ENCODE measurements at places on chromosomes 2 and 18.

DNA sequence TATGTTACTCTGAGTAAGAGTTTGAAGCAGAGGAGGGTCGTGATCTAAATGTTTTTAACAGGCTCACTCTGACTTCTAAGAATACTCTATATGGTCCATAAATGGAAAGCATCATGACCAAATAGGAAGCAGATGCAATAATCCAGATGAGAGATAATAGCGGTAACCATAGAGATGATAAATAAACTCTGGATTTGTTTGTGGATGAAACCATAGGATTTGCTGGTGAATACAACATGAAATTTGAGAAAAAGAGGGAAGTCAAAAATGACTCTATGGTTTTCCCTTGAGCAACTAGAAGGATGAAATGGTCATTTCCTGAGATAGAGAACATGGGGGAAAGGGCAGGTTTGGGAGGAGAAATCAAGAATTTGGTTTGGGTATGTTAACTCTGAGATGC is 3.9 kb downstream of the HEATR5B start:
- DNase-seq = no peak

GRCh38 chr2:23249348-23249747 is 135.6 kb upstream of the KLHL29 start:
- DNase-seq = no peak

DNA sequence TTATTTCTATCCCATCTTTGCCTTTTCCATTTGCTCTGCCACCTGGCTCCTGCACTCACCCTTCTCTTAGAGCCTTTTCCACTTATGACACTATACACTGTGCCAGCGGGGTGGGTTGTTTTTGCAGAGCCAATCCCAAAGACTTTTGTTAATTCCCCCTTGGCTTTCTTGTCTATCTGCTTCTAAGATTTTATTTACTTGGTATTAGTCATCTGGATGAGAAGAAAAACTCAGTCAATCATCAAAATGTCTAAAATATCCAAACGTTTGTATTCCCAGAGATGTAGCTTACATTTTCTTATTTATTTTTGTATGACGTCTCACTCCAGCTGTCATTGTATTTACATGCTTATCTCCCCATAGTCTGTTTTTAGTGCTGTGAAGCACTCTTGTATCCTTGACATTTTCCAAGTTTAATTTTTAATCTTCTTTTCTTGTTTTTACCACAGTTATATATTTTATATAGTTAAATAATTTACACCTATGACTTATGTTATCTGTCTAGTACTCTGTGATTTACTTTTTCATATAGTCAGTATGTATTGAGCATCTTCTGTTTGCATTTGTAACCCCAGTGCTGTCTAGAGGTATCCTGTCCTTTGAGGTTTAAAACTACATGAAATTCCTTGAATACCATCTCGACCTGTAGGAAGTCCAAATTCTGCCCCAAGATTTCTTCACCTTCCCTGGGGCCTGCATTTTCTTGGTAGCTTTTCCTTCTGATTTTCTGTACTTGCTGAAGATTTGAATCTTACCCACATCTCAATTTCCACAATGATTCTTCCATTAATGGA is 55.1 kb downstream of the COL4A3 start:
- DNase-seq = no peak

- peak; percentile 2 for DNase-seq
Measured at GRCh38 chr2:226079671-226080181, 680.2 kb downstream of the NYAP2 start.

DNA sequence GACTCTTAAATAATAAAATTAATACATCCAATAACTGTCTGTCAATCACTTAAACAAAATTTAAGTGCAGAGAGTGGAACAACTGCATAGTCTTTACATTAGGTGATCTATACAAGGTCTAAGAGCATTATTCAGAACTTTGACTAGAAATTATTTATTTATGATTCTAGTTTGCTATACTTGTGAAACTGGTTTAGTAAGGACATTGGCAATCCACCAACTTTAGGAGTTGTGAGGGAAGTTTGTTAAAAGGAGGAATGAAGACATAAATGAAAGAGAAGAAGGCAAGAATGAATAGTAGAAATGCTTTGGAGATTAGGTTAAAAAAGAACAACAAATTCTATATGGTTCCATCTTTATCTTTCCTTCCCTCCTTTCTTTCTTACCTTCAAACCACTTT is 217.5 kb downstream of the GPD2 start:
- no peak for DNase-seq

DNA sequence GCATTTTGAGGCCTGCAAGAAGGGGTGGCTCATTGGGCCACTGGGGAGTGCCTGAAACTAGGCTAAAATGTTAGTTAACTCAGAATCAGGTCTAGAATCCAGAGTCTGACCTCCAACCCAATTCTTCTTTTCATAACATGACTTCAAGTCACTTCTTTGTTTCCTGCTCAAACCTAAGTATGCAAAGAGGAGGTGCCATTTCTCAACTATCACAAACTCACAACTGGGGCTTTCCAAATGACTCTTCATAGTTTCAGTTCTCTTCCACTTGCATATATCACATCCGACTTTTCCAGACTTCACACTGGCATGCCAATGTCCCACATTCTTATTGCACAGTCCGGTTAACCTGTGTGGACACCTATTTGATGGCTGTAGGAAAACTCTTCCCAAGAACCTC is 211.6 kb downstream of the TCF4 start:
- DNase-seq = no peak

DNA sequence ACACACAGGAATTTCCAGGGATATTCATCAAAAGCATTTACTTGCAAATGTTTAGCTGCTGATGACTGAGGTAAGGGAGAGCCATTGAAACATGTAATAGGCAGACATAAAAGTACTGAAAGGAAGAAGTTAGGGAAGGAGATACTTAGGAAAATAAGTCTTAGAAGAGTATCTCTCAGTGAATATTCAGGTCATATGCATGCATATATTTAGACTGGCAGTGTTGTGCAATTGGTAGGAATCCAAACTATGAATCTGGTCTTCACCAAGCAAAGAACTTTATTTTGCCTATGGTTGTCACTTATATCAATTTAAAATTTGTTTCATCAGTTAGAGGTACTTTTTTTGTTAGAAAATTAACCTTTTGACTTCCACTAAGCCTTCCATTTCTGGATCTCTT is 1490.7 kb downstream of the SUCLG1 start:
- DNase-seq = no peak

- DNase-seq = no peak
Measured at GRCh38 chr18:5747678-5748077, 147.6 kb downstream of the TMEM200C start.

DNA sequence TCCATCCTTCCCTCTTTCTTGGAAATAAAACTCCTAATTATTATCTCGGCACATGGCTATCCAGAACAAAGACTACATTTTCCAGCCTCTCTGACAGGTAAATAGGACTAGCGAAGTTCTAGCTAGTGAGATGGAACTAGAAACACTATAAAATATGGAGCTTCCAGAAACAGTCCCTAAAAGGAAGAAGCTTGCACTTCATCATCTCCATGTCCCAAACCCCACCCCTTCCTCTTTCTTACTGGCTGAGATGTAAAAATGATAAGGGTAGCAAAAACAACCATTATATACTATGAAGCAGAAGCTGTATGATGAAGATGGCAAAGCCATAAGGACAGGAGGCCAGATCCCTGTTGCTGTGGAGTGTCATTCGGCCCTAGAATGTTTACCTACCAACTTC is 11.7 kb upstream of the ACTR2 start:
- DNase-seq = no peak

- no peak for DNase-seq
Measured at GRCh38 chr2:217398860-217399259, 539.0 kb upstream of the TNP1 start.

GRCh38 chr2:225725726-225726125 is 326.2 kb downstream of the NYAP2 start:
- DNase-seq = no peak

- DNase-seq = no peak
Measured at GRCh38 chr2:84515788-84516187, 510 bp upstream of the DNAH6 start.

GRCh38 chr2:240651185-240651584 is 25.9 kb downstream of the GPR35 start:
- DNase-seq = no peak

- no peak for DNase-seq
Measured at GRCh38 chr18:13443552-13443951, 225.0 kb downstream of the LDLRAD4 start.

GRCh38 chr18:12741351-12741750 is 38.5 kb downstream of the PSMG2 start:
- no peak for DNase-seq

GRCh38 chr2:219230059-219230540 is 494 bp downstream of the ANKZF1 start:
- peak; percentile 68 for DNase-seq

DNA sequence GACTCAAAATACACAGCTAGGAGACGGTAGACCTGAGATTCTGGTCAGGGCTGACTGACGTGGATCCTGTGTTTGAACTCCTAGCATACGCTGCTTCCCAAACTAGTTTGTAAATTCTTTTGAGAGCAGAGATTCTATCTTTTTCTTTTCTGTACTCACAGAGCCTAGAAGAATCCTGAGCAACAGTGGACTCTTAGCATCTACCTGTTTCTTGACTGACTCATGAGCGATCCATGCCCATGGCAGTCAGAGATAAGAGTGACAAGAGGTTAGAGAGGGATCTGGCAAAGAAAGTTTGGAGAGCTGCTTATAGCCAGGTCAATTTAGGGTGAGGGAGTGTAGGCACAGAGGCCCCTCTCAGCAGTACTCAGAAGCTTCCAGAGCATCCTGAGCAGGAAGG is 41.1 kb upstream of the PPP1CB start:
- DNase-seq = no peak

GRCh38 chr2:134258684-134259388 is 5.0 kb downstream of the MGAT5 start:
- DNase-seq = peak; percentile 59

DNA sequence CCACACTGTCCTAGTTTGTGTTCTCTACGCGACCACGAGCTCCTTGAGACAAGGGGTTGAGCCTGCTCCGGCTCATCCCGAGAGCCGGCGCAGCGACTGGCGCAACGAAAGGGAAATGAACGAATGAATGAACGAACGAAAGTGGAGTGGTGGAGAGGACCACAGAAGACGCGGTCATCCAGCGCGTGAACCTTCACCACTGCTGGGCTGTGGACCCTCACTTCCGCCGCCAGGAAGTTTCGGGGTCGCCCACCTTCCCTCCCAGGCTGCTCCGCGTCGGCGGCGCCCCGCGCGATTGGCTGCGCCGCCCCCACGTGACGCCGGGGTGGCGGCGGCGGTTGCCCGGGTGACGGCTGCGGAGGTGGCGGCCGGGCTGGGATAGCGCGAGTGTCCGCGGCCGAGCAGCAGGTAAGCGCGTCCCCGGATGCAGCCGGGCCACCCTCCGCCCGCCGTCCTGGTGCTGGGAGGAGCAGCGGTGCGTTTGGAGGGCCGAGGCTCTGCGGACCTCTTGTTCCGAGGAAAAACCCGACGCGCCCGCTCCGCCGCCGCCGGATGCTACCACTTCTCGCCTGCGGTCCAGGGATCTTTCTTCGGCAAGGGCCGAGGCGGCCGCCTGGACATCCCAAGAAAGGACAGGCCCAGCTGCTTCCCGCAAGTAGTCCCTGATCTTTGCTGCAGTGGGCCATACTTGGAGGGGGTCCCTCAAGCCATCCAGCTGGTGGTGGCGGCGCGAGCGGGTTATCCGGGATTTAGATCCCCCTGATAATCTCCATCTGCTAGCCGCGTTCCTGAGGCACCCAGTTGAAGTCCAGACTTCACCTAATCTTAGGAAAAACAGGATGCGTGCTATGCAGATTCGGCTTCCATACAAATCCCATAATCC is at the start of gene ARMC9:
ARMC9 (plus strand) TSS at position 341 of the 883 bp plus-strand sequence. CDS start 7,608 bp downstream, outside the sequence.
- DNase-seq = peak; percentile 89

GRCh38 chr2:42841344-42841743 is 49.0 kb upstream of the HAAO start:
- DNase-seq = no peak

GRCh38 chr18:31610286-31611205 is 18.9 kb downstream of the TTR start:
- no peak for DNase-seq

GRCh38 chr2:37825586-37825985 is 99.5 kb upstream of the RMDN2 start:
- no peak for DNase-seq

DNA sequence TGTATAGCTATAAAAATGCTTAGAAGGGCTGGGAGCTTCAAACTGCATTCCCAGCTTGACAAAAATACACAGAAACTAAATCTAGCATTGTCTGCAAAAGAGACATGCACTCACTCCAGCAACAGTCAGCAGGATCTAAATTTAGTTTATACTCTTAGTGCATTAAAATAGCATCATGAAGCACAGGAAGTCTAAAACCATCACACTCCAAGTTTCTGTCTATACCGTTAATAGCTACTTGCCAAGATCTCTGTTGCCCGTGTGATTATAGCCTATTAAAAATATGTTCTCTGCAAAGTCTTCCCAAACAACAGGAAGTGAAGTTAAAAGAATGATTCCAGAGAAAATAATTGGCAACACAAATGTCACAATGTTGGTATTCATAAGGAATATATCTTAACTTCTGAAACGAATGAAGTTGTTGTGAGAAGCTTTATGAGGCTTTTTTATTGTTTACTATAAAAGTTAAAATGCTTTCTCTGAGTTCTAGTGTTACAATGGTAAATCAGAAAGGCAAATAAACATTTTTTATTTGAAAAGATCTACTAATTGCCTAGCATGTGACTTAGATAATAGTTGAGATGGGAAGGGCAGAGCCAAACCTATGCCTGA is 184.2 kb downstream of the ZNF385B start:
- DNase-seq = no peak

- peak; percentile 53 for DNase-seq
Measured at GRCh38 chr18:47756364-47757016, 174.0 kb downstream of the SMAD2 start.

DNA sequence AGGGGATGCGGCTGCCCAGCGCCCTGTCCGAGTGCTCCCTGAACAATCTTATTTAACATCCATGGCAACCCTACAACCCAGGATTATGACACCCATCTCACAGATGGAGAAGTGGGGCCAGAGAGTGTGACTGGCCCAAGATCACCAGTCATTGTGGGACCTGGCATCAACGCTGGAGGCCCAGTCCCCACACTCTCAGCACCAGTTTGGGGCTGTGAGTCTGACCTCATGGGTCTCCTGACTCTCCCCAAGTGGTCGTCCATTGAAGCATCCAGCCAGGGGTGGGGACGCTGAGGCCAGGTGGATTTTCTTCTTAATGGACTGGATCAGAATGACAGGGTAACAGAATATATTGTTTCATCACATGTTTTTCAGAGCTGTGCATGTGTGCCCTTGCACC is 24.5 kb downstream of the MAL start:
- no peak for DNase-seq

DNA sequence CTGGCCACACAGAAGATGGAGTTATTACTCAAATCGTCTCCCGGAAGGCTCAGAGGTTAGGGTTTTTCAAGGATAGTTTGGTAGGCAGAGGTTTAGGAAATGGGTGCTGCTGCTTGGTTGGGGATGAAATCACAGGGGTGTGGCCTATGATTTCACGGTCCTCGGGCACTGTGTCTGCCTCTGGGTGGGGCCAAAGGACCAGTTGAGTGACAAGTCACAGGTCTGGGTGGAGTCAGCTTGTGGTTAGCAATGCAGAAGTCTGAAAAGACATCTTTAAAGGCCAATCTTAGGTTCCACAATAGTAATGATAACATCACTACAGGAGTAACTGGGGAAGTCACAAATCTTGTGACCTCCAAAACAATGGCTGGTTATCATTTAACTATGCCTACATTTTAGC is 387.8 kb downstream of the ZNF521 start:
- no peak for DNase-seq

- peak; percentile 32 for DNase-seq
Measured at GRCh38 chr2:54422072-54422581, 34.0 kb upstream of the SPTBN1 start.
